Memory B cell (primary cell): ENCODE measurements at places on chromosomes 2 and 18.

GRCh38 chr2:28752631-28753376 is 1.2 kb downstream of the PPP1CB start:
- no peak for DNase-seq

GRCh38 chr2:133843551-133843950 is 275.3 kb upstream of the NCKAP5 start:
- DNase-seq: no peak

- DNase-seq: no peak
Observed at GRCh38 chr2:54606393-54606958, 117.0 kb upstream of the EML6 start.

GRCh38 chr2:147082850-147083522 is 761.8 kb upstream of the ACVR2A start:
- peak; percentile 29 for DNase-seq

GRCh38 chr2:11742702-11743357 is 3.6 kb upstream of the LPIN1 start:
- no peak for DNase-seq

DNA sequence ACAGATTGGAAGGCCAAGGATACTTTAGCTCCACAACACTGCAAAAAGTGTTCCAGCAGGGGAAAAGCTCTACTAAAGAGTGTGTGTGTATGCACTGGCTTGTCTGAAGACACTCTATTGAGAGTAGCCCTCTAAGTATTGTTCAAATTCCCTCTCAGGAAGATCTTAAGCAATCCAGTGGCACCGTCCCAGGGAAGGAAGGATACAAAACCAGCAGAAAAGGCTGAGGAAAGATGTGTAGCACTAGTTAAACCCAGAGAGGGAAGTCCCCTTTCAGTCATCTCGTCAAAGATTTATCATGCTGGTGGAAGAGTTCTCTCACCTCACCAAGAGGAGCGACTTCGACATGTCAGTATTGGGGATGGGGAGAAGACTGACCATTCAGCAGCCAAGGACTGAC is 50.5 kb downstream of the DHRS9 start:
- DNase-seq: no peak

GRCh38 chr18:49652881-49653724 is 91.2 kb downstream of the LIPG start:
- no peak for DNase-seq

DNA sequence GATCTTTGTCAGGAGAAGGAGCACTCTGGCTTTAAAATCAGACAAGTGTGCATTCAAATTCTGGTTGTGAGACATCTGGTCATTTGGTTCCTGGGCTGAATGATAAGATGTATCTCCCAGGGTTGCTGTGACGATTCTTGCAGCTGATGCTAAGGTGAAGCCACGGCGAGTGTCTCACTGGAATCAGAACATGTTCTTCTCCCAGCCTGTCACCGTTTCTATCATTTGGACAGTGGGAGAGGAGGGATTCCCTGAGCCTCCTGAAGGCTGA is 68.3 kb downstream of the NCK2 start:
- no peak for DNase-seq

- DNase-seq: no peak
Observed at GRCh38 chr2:112627060-112628040, 18.4 kb upstream of the SLC20A1 start.

DNA sequence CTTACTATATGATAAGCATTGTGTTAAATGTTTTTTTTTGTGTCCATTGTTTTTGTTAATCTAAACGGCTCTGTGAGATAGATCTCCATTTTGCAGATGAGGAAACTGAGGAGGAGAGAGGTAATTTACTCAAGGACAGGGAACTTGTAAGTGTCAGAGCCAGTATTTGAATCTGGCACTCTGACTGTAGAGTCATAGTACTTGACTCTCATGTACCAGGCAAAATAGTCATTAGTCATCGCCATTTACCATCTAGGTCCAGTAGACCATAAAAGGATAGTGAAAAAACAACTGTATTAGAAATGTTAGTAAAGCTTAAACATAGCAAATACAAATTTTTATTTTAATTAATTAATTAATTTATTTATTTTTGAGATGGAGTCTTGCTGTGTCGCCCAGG is 4.8 kb downstream of the PSMD14 start:
- no peak for DNase-seq

DNA sequence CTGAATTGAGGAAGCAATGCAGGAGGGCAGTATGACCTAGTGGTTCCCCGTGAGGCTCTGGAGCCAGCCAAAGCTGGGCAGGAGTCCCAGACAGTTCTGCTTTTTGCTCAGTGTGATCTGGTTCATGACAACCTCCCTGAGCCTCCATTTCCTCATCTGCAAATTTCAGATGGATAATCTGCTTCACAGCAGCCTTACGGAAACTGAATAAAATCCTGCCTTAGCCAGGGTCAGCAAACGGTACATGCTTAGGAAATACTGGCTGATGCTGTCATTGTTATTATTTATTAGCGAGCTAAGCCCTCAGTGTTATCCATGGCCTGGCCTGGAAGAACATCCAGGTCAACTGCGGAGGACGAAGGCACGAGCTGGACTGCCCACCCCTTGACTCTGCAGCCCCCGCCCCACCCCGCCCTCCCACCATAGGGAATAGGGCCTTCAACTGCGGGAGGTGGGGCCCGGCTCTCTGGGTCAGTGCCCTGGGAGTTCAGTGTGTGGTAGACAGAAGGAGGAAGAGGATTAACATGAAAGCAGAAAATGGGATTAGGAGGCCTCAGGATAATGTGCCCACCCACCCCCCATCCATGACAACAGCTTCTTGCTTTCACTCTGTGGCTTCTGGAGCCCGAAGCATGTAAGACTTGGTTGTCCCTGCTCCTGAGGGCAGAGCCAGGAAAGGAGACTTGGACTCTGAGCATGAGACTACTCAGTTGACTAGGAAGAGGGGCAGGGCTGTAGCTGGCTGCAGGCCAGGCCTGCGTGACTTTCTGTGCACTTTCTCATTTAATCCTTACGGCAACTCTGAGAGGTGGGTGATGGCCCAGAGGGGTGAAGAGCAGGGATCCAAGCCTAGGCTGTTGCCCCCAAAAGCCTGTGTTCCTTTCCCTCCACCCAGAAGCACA is 13.1 kb downstream of the PKDCC start:
- DNase-seq: no peak

DNA sequence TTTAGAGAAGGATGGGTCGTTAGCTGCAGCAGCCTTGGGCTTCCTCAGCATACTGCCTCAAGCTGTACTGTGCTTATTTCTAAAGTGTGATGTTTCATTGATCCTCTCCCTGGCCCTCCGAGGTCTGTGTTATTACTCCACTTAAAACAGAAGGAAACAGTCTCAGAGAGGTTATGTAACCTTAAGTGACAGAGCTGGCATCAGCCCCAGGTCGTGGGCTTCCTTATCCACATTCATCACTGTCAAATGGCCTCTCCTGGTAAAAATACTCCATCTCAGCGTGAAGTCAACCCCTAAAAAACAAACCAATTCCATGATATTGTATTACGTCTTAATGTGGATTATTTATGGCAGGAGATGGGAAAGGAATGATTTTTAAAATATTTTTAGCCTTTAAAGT is 153.3 kb upstream of the NOSTRIN start:
- no peak for DNase-seq

- DNase-seq: no peak
Observed at GRCh38 chr18:63089041-63089440, 230.5 kb downstream of the BCL2 start.

GRCh38 chr2:237282568-237283128 is 131.3 kb downstream of the COL6A3 start:
- DNase-seq: no peak

GRCh38 chr2:138423745-138424144 is 77.8 kb upstream of the SPOPL start:
- no peak for DNase-seq

DNA sequence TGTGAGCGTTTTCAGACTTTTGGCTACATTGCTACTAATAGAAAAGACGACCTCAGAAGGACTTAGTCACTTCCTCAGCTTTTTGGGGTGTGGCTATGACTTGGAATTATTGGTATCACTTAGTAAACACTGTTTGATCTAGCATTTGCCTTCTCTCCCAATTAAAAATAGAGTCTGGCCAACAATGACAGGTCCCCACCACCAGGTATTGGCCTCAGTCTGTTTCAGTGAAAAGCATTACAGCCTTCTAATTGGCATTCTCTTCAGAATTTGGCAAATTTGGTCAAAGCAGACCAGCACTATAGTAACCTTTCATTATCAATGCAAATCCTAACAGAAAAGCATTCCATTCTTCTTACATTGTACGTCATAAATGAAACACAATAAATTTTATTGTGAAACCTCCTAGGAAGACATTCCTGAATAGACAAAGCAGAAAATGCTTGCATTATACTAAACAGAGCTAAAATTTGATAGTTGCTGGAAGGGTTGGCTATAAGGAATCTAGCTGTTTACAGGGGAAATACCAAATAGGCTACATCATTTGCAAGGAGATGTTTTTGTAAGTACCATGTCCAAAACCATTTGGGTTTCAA is 613.9 kb downstream of the IRS1 start:
- DNase-seq: no peak

DNA sequence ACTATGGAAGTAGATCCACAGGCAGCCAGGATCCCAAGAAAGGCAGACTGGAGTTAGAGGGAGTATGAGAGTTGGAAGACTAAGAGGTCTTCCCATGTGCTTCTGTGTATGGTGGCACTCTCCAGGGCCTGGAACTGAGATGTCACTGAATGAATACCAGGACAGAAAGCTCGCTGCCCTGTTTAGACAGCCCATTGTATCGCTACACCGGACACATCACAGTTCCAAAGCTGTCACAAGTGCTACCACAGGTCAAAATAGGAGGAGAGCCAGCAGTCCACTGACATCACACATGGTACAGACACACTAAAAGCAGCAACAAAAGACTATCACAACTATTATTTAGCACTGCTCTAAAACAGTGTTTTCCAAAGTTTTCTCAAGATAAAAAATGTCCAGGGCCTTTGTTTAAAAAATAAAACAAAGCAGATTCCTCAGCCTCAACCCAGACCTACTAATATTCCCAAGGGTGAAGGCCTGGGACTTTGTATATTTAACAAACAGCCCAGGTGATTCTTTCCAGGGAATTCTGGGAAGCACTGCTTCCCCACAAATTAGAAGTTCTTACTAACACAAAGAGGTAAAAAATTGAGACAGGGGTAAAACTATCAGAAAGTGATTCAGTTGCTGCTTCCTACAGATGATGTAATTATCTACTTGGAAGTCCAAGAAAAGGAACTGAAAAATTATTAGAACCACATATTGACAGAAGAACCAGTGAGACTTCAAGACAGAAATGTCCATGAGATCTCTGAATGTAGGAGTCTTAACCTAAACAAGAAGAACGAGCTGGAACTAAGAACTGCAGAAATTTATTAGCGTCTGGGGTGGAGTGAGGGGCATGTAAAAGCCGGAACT is 116.0 kb downstream of the DTNB start:
- no peak for DNase-seq

GRCh38 chr2:139529080-139529479 is 748.9 kb upstream of the NXPH2 start:
- no peak for DNase-seq

GRCh38 chr2:222271854-222272253 is 26.9 kb downstream of the PAX3 start:
- DNase-seq: no peak

DNA sequence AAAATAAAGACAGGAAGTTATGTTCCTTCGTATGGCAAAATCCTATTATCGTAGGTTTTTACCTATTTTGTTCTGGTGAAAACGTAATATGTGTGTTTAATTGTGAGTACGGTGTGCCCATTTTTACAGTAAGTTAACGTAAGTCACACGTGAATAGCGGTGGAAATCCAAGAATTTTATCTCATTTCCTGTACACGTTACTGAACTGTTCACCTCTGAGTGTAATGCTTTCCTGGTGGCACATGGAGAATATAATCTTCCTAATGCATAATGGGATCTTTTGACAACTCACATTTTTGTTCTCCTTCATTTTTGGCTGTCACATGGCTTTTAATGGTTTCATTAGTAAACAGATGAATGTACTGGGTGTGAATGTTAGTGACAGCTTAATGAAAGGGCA is 28.2 kb downstream of the BCL2L11 start:
- no peak for DNase-seq

DNA sequence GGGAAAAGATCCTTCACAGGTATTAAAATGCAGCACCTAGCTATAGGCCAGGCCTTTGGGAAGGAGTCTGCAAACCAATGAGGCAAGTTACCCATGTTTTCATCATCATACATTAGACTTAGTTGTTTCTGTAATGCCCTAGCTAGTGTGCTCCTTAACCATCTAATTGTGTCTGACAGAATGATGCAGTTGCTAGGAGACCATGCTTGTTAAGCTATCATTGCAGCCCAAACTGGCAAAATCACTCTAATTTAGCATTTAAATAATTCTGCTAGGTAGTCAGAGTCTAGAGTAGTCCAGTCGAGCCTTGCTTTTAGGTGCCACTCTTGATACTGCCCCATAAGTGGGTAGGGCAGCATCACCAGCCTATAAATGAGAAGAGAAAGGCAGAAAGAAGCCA is 34.9 kb downstream of the GAD1 start:
- DNase-seq: no peak
